RWPE2 (cell line): ENCODE measurements at places on chromosomes 7 and 10.

DNA sequence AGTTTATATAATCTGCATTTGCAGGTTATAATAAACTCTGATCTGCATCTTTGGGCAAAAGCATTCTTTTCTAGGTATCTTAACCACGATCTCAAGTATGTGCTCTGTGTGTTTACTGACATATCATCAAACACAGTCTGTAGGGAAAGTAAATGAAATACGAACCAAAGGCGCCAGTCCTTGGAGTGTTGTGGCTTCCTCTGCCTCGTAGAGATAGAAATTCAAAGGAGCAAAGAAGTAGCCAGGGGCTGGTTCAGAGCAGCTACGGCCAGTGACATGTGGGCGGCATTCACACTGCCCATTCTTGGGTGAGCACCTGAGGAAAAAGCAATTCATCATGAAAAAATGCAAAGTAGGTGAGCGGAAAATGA, 38.7 kb downstream of the LAMB4 start:
- no peak for DNase-seq

GRCh38 chr7:5997210-5997808, 11.5 kb downstream of the PMS2 start:
- DNase-seq, result no peak

DNA sequence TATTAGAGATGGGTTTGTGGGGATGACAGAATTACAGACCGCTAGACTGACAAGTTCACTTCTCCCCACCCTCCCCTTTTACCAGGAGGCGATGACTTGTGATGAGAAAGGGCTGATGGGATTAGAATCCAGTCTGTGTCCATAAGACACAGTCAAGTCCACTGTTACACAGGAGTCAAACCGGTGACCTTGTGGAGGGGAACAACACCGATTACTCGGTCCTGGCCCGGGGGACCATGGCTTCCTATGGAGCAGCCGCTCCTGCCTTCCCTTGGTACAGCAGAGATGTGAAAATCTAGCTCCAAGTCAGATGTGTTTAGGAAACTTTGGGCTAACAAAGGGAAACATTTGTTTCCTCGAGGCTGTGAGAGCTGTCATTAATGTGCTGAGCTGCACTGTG, 105.5 kb downstream of the ACTR3B start:
- DNase-seq, result no peak

DNA sequence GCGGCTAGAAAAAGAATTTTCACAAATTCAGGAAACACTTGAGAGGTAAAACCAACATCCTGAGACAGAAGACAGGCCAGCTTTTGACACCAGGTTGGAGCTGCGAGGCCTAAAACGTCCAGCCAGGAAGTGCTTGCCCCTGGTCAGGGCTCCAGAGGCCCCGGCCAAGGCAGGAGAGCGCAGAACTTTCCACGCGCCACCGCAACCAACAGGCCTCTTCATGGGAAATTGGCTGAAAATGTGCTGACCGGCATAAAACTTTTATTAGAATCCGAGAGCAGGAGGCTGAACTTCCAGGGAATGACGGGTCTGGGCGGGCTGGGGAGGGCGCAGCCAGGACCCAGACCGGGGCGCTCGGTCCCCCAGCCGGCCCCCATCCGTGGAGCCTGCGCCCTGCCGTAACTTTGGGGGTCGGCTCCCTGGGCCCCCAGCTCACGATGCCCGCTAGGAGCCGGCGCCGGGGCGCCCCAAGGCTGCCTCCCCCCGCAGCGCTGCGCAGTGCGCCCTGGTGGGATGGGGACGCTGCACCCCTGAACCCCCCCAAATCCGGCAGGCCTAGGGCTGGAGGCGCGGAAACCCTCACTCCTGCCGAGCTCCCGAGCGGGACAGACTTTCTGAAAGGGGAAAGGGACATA, 414.0 kb upstream of the MKI67 start:
- no peak for DNase-seq

DNA sequence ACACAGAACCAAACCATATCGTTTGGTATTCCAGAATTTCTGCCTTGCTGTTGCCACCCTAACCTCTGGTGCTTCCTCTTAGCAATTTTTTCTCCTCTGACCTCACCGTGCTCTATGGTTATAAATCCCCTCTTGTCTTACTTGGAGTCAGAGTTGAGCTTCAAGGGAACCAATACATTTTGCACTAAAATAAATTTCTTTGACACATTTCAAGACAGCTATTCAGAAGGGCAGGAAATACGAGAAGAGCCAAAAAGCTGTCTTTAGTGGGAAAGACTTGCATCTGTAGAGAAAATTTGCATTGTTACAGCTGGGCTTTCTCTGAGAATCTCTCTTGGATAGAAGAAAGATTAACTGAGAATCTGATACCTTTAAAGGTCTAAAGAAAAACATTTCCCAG, 14.5 kb upstream of the AKR1C2 start:
- DNase-seq, result no peak

DNA sequence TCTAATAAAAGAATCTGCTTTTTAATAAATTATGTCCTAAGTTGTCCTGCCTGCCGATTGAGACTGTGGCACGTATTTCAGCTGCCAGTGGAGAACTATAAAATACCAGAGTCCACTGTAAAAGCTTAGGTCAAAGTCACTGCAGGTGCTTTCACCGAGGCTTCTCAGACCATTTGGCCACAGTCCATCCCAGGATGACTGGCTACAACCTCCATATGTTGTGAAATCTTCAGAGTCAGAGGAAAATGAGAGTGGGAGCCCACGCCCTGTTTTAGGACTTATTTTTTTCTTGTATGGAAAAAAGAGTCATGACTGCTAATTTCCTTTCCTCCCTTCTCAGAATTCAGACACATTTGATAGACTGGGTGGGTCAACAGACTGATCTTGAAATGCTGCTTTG, 182.9 kb downstream of the ANK3 start:
- no peak for DNase-seq

DNA sequence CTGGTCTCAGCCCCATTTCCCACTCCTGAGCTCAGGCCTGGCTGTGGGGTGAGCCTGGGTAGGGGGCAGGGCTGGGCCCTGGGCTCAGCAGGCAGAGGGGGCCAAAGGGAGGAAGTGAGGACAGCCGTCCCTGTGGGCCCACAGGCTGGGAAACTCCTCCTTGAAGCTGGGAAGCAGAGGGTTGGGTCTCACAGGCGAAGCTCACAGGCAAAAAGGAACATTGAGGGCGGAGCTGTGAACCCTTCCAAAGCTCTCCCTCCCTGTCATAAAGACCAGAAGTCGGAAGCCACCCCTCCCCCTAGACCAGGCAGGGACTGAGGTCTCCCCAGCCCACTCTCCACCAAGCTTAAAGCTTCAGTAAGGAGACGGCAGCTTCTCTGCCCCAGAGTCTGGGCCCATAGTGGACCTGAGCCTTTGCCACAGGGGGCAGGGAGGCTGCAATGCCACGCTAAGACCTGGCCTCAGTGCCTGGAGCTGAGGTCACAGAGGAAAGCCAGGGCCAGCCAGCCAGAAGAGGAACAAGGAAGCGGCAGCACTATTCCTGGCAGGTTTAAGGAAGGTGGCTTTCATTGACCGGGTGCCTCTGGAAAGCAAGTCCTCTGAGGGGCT, 1.0 kb upstream of the KCP start:
- DNase-seq, result peak; percentile 19

- DNase-seq, result no peak
These were observed 9.0 kb downstream of the FAS start for GRCh38 chr10:88999625-89000024.

DNA sequence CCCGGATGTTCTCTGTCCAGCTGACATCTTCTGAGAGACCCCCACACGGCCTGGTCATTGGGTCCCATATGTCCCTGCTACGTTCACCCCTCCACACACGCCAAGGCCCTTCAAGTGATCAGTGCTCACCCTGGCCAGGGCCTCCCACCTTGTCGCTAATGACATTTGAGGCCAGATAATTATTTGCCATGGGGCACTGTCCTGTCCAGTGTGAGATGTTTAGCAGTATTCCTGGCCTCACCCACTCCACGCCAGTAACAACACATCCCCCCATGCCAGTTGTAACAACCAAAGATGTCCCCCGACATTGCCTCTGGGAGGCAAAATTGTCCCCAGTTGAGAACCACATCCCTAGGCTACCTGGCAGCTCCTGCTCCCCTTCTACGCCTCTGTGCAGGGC, 49.9 kb upstream of the NANOS1 start:
- no peak for DNase-seq

GRCh38 chr10:31374146-31374696, 55.2 kb downstream of the ZEB1 start:
- DNase-seq, result no peak

GRCh38 chr7:151465169-151465568, 25.2 kb upstream of the CRYGN start:
- DNase-seq, result no peak

GRCh38 chr10:124025152-124025551, 68.2 kb downstream of the CHST15 start:
- DNase-seq, result no peak

- no peak for DNase-seq
These were observed 446.3 kb upstream of the POT1 start for GRCh38 chr7:125375942-125376341.

- no peak for DNase-seq
These were observed 77.6 kb downstream of the PFKFB3 start for GRCh38 chr10:6280291-6280690.

DNA sequence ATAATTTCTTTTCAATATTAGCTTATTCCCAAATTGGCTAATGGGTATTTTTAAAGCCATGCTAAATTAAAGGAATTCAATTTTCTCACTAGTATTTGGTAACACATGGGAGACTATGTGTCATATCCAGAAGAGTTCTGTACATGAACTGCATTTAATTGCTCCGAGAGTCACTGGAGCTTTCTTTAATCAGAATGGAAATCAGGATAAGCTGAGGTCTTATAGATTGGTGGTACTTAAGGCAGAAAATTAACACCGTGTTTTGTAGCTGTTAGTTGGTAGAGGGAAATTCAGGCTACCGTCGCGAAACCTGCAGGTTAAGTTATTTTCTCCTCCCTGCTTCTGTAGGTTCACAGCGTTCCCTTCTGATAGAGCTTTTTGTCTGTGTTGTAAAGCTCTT, at the start of gene WEE2:
WEE2 (plus strand) TSS at position 3 of the 400 bp plus-strand sequence. CDS start 406 bp downstream, outside the sequence.
- DNase-seq, result no peak

DNA sequence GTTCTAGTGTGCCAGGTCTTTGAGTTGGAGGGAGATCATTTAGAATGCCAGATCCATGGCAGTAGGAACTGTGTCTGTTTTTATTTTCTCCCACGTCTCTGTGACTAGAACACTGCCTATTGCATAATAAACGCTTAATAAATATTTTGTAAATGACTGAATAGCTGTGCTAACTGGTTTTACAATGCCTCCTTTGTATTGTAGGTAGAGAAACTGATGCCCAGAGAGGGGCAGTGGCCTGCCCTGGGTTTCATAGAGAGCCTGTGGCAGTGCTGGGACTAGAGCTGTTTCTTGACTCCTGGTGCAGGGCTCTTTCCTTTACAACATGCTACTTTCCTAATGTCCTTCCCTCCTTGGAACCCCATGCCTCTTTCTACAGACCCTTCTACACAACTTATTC, 2.5 kb downstream of the TAS2R5 start:
- no peak for DNase-seq

DNA sequence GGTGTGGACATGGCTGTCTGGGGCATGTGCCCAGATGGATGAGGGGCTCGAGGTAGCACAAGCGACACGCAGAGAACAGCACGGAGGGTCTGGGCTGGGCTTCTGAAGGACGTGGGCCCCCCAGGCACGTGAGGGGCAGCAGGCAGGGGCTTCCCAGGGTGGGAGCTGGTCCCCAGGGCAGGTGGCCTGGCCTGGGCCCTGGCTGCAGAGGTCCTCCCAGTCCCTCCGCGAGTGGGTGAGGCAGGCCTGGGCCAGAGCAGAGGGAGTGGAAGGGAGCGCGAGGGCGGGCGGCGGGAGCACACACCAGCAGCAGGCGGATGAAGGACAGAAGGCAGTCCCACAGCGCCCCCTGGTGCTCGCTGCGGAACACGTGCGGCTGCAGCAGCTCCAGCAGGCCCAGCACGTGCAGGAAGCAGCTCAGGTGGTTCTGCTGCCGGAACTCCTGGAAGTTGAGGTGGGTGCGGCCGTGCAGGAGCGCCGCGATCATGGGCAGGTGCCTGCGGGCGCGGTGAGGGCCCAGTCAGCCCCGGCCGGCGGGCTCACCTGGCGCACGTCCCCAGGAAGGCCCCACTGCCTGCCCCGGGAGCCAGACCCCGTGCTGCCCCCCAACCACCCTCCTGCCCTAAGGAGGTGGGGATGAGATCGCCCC, 14.7 kb upstream of the MICALL2 start:
- DNase-seq, result peak; percentile 83

GRCh38 chr10:26064106-26064505, 130.1 kb downstream of the MYO3A start:
- no peak for DNase-seq

- no peak for DNase-seq
These were observed 400.3 kb upstream of the ADARB2 start for GRCh38 chr10:2137549-2138174.
